Caki2 (cell line): ENCODE measurements at places on chromosomes 4 and X.

DNA sequence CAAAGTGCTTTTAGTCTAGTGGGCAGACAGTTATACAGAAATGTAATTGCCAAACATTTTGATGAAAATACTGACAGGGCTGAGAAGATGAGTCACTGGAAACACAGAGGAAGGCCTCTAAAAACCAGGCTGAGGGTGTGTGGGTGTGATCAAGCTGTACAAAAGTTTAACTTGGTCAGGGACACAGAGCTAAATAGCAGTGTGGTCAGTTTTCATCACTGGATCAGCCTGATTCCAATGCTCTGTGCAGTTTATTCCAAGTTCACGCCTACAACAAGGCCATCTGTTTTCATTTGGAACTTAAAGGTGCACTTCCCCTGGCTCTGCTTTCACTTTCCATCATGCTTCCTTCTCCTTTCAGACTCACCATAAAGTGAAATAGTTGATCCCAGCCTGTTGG lies 10.6 kb downstream of the CENPVL3 start:
- no peak for DNase-seq

- DNase-seq = no peak
These were observed 11.6 kb downstream of the SMIM20 start for GRCh38 chr4:25925486-25926201.

GRCh38 chr4:80587871-80588385 lies 252.4 kb downstream of the CFAP299 start:
- no peak for DNase-seq

GRCh38 chr4:36930562-36931111 lies 313.9 kb upstream of the NWD2 start:
- DNase-seq = no peak

GRCh38 chr4:92488496-92488895 lies 184.7 kb downstream of the GRID2 start:
- DNase-seq = no peak

DNA sequence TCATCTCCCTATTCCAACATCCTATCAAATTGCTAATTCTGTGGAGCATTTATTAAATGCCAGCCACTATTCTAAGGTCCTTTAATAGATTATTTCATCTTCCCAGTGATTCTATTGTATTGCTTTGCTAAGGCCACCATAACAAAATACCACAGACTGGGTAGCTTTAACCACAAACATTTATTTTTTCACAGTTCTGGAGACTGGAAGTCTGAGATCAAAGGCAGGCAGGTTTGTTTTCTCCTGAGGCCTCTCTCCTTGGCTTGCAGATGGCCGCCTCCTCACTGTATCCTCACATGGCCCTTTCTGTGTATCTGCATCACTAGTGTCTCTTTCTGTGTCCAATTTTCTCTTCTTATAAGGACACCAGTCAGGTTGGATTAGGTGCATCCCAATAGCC lies 64.5 kb downstream of the CPE start:
- peak; percentile 8 for DNase-seq

GRCh38 chr4:101191302-101192098 lies 155.8 kb downstream of the PPP3CA start:
- no peak for DNase-seq

GRCh38 chr4:70996018-70996360 lies 2.5 kb downstream of the DCK start:
- DNase-seq = no peak

DNA sequence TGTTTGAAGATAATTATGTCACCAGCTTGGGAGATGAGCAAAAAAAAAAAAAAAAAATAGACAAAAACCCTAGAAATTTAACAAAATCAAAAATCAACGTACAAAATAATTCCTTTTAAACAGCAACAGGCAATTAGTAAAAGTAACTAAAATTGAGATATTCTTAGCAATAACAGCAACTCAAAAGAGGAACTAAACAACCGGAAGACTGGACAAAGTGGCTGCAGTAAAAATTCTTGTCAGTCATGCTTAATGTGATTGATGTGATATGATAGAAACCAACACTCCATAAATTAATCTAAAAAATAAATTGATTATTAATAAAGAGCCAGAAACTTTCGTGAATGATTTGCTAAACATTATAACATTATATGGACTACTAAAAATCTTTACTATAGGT lies 1534.6 kb upstream of the AGA start:
- DNase-seq = no peak

- no peak for DNase-seq
These were observed 107.2 kb upstream of the LIMCH1 start for GRCh38 chr4:41430792-41431191.

GRCh38 chr4:85058551-85058950 lies 92.1 kb upstream of the WDFY3 start:
- DNase-seq = no peak

- DNase-seq = no peak
These were observed 8.8 kb downstream of the DOK7 start for GRCh38 chr4:3471886-3472285.

- no peak for DNase-seq
These were observed 42.9 kb downstream of the MOSPD2 start for GRCh38 chrX:14916017-14916674.

- DNase-seq = no peak
These were observed 33.5 kb downstream of the ZFP42 start for GRCh38 chr4:188029114-188029513.

- peak; percentile 90 for DNase-seq
These were observed 313.6 kb upstream of the DDX53 start for GRCh38 chrX:22686138-22686541.

DNA sequence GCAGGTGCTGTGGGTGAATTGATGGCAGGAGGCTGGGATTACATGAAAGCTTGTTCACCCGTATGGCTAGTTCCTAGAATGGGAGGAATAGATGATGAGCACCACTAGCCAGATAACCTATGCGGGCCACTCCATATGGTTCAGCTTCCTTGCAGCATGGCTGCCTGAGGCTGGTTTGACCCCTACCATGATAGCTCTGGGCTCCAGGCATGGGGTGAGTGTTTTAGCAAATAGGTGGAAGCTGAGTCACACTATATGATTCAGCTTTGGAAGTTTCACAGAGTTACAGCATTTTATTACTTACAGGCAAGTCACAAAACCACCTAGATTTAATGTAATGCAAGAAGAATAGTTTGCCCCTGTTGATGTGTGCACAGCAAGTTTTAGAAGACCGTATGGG lies 603.2 kb downstream of the STIM2 start:
- no peak for DNase-seq

DNA sequence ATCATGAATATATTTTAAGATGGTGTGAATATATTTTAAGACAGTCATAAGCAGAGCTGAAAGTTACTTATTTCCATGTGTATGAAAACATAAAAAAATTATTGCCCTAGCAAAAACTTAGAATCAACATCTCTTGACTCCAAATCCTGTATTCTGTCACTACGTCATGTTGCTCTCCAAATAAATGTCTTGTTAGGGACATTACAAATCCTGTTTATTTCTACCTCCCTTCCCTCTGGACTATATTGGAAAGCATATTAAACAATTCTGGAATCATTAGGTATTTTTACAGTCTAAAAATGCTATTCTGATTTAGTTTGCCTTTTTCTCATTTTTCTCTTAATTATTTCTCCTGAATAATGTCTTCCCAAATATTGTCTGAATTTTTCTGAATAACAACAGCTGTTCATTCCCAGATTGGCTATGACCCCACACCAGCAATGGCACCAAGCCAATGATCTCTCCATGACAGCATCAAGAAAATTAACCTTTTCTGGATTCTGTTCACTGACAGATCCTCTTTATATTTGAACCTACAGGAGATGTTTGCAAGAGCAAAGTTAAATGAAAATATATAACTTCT lies 523.1 kb downstream of the IQCM start:
- no peak for DNase-seq

GRCh38 chrX:98795636-98796035 lies 1614.4 kb downstream of the PCDH19 start:
- DNase-seq = no peak

GRCh38 chr4:7412554-7412912 lies 22.2 kb downstream of the PSAPL1 start:
- DNase-seq = no peak

DNA sequence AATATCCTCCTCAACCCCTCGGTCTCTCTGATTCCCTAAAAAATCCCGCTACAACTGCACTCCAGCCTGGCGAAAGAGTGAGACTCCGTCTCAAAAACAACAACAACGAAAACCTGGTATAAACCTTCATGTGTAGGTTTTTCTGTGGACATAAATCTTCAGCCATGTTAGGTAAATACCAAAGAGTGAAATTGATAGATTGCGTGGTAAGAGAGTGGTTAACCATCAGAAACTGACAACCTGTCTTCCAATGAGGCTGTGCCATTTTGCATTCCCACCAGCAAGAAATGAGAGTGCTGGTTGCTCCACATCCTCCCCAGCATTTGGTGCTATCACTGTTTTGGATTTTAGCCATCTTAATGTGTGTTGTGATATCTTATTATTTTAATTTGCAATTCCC lies 10.9 kb downstream of the TBC1D19 start:
- DNase-seq = no peak

- DNase-seq = no peak
These were observed 324.3 kb upstream of the SLIT2 start for GRCh38 chr4:19927381-19927780.

DNA sequence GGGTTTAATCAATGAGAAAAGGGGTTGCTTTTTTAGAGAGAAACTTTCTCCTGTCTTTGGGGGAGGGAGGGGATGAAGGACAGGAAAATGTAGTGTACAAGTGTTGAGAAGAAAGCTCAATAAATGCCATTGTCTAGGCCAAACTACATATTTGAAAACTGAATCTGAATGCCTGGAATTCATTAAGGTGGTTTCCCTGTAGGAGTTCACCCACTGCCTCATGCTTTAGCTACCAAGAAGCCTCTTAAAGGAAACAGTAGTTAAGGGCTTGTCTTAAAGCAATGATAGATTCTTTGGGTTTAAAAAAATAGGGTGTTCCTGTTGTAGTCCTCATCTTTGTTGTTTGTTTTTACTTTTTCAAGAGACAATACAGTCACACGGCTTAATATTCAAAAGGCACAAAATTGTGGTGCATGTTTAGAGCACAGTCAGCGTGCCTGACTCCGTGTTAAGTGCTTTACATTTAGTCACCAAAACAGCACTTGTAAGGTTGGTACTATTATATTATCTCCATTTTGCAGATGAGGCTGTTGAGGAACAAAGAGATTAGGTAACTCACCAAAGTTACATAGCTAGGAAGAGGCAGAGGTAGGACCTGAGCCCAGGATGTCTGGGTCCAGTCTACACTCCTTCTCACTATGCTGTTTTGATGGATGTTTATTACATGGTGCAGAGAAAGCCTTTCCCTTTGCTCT lies 46.0 kb downstream of the FNIP2 start:
- DNase-seq = no peak

DNA sequence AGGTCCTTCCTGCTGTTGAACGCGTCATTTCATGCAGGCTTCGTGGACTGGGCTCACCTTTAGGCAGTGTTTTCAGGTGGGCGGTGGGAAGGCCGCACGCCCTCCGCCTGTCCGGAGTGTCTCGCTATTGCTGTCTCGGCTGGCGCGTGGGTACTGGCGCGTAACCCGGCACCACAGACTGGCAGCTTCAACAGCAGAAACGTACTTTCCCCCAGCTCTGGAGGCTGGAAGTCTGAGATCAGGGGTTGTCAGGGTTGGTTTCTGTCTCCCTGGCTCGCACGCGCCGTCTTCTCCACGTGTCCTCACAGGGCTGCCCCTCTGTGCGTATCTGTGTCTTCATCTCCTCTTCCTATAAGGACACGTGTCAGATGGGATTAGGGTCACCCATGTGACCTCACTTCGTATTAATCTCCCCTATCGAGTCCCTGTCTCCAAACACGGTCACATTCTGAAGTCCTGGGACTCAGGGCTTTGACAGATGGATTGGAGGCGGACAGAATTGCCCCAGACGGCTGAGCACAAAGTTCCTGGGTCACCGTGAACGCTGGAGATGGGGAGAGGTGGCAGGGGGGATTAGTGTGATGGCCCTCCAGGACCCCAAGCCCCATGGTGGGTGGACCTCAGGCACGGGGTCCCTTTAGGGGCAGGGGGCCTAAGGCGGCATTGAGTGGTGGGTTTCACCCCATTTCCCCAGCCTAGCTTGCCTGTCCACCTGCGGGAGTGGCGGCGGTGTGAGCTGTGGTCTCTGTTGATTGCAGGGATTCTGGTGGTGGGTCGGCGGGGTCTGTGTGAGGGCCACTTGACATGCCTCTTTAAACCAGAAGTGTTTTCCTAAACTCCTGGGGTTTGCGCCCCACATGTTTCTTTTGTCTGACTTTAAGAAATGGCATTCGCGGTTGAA lies 83.4 kb upstream of the LRPAP1 start:
- no peak for DNase-seq

GRCh38 chrX:20971250-20971649 lies 403.0 kb upstream of the CNKSR2 start:
- DNase-seq = no peak

- DNase-seq = no peak
These were observed 63.5 kb upstream of the COL25A1 start for GRCh38 chr4:109365939-109366338.

- DNase-seq = no peak
These were observed 270.8 kb downstream of the BCOR start for GRCh38 chrX:39826813-39827543.

DNA sequence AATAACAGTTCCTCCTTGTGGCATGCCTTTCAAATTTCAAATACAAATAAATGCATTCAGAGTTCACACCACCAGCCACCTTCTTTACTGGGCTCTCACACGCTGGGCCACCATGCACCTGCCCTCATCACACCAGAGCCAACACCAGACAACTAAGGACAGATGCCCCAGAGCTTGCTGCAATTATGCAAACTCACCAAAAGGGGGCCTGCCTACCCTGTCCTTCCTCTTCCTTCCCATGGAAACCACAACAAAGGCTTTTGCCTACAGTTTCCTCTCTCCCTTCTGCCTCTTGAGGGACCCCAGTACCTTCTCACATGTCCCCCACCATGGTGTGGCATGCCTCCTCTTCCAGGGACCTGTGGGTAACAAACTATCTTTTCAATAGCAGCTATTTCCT lies 1333.9 kb upstream of the TENM3 start:
- DNase-seq = no peak

- DNase-seq = no peak
These were observed 526.0 kb downstream of the CFAP47 start for GRCh38 chrX:36445566-36445965.

DNA sequence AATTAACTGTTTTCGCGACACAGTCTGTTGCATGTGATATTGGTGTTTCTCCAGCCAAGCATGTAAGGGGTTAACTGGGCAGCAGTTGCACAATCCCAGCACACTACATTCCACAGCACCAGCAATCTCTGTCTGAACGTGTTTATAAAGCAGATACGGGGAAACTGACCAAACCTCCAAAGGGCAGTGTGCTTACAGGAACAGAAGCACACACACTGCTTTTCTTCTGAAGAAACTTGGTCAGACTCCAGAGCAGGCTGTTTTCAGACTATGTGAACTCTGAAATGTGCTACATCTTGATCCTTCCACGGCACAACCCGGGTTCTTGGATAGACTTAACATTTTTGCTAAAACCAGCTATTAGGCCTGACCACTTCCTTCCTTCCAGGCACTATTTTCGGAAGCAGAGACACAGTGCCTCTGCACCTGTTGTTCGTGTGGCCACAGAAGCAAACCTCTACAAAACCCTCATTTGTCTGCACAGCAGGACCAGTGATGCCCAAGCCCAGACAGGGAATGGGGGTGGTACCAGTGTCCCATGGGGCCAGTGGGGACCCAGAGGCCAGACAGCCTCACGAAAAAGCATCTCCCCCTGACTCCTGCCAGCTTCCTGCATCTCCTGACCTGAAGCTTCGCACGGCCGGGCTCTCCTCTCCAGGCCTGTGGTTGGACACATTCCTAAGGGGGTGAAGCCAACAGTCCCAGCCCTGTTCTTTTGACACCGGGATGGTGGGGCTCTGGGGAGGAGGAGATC lies 90.1 kb downstream of the IRF2 start:
- DNase-seq = peak; percentile 71

GRCh38 chr4:156886481-156886880 lies 85.1 kb downstream of the PDGFC start:
- no peak for DNase-seq

- no peak for DNase-seq
These were observed 74.1 kb downstream of the TSPAN5 start for GRCh38 chr4:98584265-98584664.
